ENCODE measurements at places on chromosomes 7 and 10.

GRCh38 chr10:86632009-86632800 lies 22.1 kb upstream of the OPN4 start:
- DNase-seq: no peak

GRCh38 chr7:88299126-88299525 lies 7.6 kb downstream of the STEAP4 start:
- DNase-seq: no peak

DNA sequence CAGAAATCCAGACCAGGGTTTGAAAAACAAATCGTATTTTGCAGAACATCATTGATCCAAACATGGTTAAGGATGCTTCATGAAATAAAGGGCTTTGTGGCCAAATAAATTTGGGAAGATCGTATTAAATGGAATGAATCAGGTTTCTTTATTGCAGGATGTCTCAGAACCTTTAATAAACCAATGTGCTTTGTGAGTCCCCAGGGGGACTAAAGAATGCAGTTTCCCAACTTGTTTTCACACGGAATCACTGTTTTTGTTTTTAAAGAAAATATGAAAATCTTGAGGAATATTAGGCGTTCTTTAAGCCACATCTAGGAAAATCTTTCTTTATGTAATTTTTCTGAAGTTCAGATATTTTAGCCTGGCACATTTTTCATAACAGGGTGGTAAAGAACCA lies 16.8 kb upstream of the CCDC172 start:
- no peak for DNase-seq

GRCh38 chr10:114634609-114634979 lies 23.5 kb downstream of the ABLIM1 start:
- no peak for DNase-seq

- no peak for DNase-seq
Measured at GRCh38 chr7:69625798-69626197, 27.5 kb downstream of the AUTS2 start.

DNA sequence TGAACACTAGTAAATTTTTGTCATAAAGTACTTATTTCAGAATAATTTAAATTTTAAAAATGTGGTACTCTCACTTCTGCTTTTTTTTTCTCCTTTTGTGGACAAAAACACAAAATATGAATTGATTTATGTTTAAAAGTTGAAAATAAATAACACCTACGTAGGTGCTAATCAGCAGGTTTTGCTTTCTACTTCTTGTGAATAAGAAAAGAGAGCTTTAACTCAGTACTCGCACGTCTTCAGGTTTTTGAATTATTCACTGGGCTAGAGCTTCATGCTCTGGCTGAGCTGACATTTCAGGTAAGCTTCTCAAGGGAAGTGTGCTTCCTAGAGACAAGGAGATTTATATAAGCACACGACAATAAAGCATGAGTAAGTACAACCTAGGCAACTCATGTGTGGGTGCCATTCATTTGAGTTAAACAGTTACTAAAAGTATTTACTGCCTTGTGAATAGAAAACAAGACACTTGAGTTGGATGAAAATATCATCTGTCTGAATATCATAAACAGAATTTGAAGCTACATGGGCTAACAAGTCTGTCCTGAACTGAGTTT lies 190.0 kb upstream of the POT1 start:
- no peak for DNase-seq

DNA sequence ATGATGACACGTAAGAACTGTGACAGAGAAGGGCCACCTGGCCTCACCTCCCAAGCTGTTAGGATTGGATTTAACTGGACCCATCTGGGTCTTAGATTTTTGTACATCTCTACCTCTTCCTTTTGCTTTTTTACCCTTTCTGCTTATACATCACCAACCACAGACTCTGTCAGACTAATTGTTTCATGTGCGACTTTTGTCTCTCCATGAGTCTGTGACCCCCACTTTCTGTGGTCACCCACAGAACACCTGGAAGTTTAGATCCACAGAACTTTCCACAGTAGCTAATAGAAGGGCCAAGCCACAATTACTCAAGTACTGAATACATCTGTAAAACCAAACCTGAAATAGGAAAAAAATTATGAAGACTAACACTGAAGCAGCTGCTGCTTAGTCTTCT lies 23.1 kb downstream of the SEC31B start:
- DNase-seq: no peak

DNA sequence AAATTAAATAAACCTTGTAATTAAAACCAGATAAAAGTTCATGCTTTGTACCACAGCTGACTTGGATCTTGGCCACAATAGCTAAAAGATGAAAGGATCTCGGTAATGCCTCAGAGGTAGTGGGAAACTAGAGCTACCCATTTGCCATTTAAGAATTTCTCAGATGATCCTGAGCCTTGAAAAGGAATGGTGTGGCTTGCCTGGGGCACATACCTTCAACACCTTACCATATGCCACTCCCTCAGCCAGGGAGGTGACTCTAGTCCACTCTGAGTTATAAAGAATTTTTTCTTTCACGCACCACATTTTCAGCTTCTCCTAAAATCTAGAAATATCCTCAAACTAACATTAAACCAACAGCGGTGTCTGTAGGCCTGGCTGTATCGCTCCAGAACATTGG lies 516.3 kb upstream of the TEX47 start:
- DNase-seq: no peak

DNA sequence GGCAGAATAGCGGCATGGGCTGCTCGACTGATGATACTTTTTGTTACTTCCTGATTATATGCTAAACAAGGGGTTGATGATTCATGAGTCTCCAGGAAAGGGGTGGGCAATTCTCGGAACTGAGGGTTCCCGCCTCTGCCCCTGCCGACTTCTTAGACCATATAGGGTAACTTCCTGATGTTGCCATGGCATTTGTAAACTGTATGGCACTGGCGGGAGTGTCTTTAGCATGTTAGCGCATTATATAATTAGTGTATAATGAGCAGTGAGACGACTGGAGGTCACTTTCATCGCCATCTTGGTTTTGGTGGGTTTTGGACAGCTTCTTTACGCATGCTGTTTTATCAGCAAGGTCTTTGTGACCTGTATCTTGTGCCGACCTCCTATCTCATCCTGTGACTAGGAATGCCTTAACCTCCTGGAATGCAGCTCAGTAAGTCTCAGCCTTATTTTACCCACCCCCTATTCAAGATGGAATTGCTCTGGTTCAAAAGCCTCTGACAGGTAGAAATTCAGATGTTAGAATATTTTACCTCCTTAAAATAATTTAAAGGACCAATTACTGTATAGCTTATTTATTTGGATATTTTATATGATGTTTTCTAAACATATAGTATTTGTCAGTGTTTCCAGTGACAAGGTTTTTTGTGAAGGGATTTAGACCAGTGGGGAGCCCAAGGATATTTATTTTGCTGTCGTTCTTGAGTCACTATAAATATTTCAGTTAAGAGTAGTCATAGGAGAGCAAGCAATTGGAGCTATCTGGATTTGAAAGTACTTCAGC lies 90.1 kb upstream of the PIK3CG start:
- DNase-seq: no peak

DNA sequence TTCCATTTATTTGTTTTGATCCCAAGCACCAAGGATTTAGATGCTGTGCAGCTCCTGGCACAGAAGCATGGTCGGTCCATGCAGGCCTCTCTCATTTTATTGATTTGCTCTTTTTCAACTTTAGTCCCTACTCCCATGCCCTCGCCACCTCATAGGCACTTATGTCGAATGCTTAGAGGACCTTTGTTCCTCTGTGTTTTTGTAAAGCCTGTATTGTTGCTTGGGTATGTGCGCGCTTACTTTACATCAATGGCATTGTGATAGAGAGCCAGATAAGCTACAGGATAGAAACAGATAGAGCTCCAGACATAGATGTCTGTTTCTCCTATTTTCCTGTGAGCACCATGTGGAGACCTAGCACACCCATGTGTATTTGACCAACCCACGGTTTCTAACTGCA lies 225.0 kb downstream of the PAXIP1 start:
- no peak for DNase-seq

DNA sequence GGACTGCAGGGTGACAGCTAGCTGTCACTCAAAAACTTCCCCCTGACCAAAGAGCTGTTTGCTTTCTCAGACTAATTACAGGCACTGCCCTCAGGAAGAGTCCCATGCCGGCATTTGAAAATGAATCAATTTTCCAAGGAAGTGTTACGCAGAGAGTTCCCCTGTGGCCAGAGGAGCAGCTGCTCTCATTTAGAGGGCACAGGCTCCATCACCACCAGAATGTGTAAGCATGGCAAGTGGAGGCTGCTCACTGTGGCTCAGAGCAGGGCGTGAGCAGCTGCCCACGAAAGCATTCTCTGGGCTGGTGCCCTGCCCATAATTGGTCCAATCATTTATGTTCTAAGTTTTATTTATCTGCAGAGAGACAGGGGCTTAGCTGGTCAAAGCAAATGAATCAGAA lies 202.2 kb downstream of the RAMP3 start:
- DNase-seq: no peak

DNA sequence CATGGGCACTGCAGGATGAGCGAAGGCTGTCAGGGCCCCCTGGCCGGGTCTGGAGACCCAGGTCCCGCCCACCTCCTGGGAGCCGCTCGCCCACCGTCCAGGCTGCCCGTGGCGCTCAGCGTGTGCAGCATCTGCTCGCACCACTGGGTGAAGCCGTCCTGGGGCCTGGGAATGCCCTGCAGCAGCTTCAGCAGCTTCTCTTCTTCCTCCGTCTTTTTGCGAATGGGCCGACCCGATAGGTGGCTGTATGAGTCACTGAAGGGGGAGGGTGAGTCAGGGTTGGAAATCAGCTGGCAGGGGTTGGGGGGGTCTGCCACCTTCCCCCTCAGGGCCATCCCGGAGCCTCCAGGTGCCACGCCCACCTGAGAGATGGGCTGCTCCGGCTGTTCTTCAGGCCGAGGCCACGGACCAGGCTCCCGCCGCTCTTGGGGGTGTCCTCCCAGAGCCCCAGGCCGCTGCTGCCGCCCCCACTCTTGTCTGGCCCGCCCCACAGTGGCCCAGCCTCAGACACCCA lies 8.7 kb downstream of the GNB2 start:
- DNase-seq: peak; percentile 56

DNA sequence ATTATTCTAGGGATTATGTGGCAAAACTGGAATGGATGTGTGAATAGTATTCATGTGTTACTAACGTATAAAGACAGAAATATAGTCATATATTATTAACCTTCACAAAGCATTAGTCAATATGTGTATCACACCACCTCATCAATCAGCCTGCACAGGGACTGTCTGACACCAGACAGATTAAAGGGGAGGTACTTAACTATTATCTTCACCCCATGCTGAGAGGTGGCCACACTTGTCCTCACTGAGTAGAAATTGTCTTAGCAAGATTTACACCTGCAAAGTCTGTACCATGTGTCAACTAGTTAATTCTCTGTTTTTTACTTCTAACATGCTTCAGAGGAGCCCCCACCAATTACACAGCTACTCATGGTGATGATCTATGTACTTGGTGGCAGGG lies 146.3 kb upstream of the LRGUK start:
- no peak for DNase-seq

- no peak for DNase-seq
Measured at GRCh38 chr7:141157138-141157765, 83.4 kb downstream of the TMEM178B start.

GRCh38 chr7:932651-932975 lies 21.9 kb downstream of the ADAP1 start:
- DNase-seq: peak; percentile 44

DNA sequence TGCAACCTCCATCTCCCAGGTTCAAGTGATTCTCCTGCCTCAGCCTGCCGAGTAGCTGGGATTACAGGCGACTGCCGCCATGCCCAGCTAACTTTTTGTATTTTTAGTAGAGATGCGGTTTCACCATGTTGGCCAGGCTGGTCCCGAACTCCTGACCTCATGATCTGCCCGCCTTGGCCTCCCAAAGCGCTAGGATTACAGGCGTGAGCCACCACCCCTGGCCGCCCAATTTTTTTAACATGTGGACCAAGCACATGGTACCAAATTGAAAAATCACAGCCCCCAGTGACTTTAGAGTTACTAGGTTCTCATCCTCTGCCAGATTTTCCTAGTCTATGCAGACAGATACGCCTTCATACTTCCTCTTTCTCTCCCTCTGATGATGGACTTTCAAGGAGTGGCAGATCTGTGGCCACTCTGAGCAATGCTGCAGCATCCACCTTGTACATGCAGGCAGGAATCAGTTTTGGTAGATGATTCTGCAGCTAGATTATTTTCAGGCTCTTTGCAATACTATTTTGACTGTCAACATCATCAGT lies 34.0 kb upstream of the EZH2 start:
- no peak for DNase-seq

- no peak for DNase-seq
Measured at GRCh38 chr10:22308390-22308789, 7.8 kb upstream of the COMMD3 start.

DNA sequence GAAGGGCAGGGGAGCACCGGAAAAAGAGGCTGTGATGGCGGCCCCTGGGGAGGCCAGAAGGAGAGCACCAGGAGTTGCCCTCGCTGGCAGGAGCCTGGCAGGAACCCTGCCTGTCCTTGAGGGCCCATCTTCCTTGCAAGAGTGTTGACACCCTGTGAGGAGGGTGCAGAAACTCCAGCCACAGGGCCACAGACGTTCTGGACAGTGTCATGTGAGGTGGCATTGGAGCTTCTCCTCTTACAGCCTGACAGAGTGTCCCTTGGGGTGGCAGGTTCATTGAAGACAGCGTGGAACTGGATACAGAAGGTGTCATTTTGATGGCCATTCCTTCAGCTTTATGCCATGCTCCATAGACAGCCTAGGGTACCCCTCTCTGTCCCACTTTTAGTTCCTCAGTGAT lies 54.2 kb downstream of the RBM20 start:
- DNase-seq: no peak

GRCh38 chr7:94040254-94040653 lies 36.1 kb upstream of the BET1 start:
- no peak for DNase-seq

- no peak for DNase-seq
Measured at GRCh38 chr7:41188163-41189130, 514.4 kb downstream of the INHBA start.

DNA sequence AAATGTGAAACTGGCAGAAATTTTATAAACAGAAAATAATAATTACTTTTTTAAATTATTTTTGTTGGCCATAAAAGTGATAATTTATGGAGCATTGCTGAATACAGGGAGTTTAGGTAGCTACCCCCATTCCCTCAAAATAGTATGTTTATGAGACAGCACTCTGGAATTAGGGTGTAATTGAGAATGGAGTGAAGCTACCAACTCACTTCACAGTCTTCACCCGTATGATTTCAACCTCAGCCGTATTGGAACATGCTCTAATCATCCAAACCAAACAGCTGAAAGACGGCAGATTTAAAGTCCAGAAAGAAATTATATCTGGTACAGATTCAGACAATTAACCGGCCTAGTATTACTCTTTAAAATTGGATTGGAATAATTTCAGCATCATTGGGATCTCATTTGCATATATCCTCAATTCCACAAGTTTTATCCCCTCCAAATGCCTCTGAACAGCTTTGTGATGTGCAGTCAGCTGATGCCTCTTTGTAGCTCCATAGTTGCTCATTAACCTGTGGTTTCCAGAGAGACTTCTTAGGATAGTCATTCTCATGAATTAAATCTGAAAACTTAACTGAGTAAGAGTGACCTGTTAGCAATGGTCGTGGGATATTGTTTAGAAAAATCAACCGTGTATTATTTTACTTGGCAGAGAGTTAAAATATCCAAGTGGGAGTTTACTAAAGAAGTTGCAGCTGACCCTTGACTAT lies 59.1 kb upstream of the GJD4 start:
- no peak for DNase-seq

Data from mucosa of descending colon (tissue), 3 donors.